T-helper 2 cell treated with Interferon-gamma antibody and Interleukin-4, amounts not matched to agents 5 μg/mL and 100 μg/mL, for 36 hours (primary cell): ENCODE measurements at places on chromosomes 2 and 18.

DNA sequence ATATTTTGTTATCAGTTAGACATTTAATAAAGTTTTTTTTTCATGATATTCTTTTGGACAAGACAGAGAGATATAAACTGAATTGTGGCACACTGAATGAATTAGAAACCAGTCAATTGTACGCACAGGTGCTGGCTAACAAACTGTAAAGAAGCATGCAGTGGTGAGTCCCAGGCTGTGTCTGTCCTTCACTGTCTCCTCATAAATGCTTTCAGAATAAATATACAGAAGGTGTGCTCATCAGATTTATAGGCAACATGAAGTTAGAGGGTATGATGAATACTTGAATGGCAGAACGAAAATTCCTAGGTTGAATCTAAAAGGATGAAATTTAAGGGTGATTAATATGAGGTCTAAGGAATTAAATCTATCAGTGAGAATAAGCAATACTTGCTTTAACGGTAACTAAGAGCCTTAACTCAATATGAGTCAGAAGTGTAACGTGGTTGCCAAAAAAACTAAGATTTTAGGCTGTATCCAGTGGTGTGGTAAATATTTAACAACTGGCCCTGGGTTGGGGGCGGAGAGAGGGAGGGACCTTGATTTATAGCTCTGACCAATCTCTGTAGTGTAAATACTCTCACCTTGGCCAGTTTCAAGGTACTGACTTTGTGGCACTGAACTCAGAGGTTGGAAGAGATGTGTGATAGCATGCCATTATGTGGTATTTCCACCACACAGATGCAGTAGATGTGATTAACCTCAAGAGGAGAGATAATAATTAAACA lies 41.9 kb upstream of the AAK1 start:
- DNase-seq, result peak; percentile 58

DNA sequence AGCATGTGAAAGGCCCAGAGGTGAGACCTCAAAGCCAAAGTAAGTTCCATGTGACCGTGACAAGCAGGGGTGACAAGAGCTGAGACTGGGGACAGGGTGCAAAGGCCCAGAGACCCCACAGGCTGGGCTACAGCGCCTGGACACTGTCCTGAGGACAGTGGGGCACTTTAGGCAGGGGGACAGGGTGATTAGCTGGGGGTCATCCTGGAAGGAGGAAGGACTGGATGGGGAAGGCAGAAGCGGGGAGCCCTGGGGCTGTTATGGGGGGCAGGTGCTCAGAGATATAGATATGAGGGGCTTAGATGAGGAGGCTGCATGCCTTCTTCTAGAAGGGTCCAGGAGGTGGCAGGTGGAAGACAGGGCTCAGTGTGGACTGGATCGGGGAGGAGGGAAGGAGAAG lies 31.5 kb downstream of the KIF1A start:
- DNase-seq, result no peak

GRCh38 chr2:217698691-217699090 lies 304.1 kb downstream of the TNS1 start:
- no peak for DNase-seq

- no peak for DNase-seq
These were observed 21.6 kb upstream of the GPR75 start for GRCh38 chr2:53881360-53881759.

DNA sequence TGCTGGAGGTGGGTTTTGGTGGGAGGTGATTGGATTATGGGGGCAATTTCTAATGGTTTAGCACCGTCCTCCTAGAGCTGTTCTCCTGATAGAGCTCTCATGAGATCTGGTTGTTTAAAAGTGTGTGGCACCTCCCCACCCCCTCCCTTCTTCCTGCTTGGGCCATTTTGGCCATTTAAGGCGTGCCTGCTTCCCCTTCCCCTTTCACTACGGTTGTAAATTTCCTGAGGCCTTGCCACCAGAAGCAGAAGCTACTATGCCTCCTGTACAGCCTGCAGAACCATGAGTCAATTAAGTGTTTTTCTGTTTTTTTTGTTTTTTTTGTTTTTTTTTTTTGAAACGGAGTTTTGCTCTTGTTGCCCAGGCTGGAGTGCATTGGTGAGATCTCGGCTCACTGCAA lies 335.7 kb upstream of the HS6ST1 start:
- no peak for DNase-seq

DNA sequence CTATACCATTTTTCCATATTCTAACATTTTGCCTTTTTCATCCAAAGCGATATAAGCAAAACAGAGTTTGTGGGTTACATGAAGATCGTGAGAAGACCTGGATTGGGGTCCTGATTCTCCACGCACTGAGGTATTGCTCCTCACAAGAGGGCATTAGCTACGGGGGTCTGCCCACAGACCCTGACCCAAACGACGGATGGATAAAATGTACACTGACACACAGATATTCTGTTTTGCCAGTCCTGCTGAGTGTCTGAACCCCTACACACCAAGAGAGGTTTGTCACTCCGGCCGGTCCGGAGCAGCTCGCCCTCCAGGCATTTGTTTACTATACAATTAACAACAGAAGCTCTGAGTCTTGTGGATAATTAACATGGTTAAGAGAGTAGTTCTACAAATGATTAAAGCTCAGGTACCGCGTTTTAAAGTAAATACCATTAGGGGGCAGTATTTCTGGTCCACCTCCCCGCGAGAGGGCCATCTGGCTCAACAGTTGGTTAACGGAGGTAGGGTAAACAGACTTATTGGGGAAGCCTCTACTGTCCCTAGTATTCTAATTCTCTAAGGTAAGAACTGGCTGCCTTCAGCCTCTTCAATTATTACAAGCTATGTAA lies 28.4 kb downstream of the SCYGR8 start:
- no peak for DNase-seq

GRCh38 chr2:240291337-240292034 lies 144.0 kb upstream of the GPC1 start:
- DNase-seq, result no peak

DNA sequence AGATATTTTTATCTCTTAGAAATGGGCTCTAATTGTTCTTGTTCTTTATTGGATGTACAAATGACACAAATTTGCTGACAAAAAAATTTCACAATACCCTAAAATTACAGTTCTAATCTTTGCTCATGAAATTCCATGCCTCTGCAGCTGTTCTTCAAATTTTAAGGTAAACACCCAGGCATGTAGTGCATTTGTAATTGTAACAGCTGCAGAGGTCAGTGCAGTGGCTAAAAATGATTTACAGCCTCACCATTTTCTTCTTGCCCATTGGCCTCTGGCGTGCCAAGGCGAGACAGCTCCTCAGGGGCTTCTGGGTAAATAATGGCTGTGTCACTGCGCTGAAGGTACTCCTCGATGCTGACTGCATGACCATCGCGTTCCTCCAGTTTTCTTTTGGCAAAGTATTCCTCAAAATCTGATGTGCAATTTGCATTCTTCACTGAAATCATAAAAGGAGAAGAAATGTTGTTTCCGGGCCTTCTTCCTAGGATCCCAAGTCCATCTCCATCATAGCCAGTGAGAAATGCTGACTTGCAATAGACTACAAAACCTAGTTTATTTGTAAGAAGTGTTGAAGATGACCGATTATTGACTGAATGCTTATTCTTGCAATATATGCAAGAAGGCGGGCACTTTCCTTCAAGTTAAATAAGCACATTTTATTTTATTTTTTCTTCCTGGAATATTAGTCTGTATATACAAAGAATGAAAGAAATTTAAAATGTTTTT lies 115.2 kb downstream of the ZEB2 start:
- no peak for DNase-seq

GRCh38 chr18:54765636-54766375 lies 62.5 kb upstream of the RAB27B start:
- DNase-seq, result no peak

- DNase-seq, result no peak
These were observed 27.9 kb upstream of the EPC2 start for GRCh38 chr2:148616662-148617061.

- no peak for DNase-seq
These were observed 135.9 kb upstream of the SLC1A4 start for GRCh38 chr2:64853306-64853705.

DNA sequence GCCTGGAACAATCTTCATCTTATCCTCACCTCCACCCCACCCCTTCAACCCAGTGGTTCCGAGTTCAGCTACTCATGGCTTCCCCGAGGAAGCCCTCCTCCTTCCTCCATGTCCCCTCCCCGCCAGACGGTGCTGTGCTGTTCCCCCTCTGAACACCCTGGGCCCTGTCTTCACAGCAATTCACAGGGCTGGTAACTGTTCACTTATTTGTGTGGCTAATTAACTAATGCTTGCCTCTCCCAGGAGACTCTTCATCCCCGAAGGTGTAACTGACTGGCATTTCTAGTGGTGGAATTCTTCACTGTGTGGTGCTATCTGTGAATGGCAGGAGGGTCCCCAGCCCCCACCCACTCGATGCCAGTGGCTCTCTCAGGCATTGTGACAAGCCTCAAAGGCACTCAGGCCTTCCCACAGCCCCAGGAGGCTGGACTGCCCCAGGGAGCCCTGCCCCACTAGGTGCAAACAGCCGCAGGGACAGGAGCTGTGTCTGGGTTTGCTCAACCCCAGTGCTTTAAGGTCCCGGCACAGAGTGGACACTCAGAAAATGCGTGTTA lies 133.7 kb upstream of the ID2 start:
- DNase-seq, result no peak

DNA sequence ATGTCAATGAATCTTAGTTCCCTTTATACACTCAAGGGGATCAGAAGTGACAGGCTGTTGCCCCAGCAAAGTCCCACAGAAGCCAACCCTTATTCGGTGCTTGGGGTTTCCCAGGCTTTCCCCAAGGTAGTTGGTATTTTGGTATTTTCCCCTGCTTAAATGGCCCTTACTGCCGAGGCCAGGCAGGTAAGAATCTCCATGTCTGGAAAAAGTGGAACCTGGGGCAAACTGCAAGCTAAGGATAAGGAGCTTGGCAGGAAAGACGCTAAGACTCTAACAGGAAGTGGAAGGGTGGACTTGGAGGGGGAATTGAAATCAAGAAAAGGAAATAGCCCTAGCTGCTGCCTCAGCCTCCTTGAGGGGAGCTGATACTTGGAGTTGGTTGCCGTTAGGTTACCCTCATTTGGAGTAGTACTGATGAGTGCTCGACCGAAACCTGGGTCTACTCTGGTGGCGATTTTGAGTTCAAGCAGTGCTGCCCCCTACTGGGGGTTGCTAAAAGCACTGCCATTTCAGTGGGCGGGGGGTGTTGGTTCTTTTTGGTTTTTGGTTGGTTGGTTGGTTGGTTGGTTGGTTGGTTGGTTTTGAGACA lies 3.3 kb upstream of the GPBAR1 start:
- peak; percentile 57 for DNase-seq

DNA sequence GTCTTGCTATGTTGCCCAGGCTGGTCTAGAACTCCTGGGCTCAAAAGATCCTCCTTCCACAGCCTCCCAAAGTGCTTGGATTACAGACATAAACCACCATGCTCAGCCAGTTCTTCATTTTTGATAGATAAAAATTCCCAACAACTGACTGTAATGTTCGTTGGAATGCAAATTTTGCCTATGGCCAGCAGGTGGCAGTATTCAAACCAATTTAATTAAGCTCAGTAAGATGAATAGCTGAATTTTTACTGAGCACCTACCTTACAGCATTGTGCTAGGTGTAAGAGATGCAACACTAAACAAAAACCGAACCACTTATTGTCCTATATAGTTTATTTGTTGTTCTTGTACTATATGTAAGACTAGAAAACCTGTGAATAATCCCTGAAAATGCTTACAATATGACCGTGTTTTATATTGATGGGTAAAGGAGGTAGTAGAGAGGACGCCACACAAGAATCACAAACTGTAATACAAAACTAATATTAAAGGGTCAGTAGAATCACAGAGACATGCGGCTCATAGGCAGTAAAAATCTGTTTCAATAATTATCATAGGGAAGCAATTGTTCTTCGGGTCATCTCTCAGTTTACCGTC lies 8.2 kb upstream of the TMEM182 start:
- no peak for DNase-seq

- DNase-seq, result no peak
These were observed 272.7 kb upstream of the DOK6 start for GRCh38 chr18:69127873-69128500.

DNA sequence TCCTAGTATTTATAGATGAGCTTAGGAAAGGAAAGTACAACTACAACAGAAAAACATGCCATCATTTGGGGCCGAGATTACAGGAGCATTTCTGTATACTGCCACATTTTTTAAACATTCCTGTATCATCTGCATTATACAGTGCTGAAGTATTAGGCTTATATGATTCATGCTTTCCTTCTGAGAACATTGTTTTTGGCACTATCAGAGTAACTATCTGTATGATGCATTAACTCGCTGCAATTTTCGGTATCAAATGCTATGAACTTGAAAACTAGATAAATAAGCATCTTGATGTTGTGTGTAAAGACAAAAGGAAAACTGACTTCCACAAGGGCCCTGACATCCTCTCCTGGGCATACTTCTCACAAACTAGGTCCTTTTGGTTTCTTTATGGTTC lies 102.0 kb downstream of the RIT2 start:
- DNase-seq, result no peak

GRCh38 chr2:219947575-219947974 lies 320.1 kb downstream of the SLC4A3 start:
- no peak for DNase-seq

DNA sequence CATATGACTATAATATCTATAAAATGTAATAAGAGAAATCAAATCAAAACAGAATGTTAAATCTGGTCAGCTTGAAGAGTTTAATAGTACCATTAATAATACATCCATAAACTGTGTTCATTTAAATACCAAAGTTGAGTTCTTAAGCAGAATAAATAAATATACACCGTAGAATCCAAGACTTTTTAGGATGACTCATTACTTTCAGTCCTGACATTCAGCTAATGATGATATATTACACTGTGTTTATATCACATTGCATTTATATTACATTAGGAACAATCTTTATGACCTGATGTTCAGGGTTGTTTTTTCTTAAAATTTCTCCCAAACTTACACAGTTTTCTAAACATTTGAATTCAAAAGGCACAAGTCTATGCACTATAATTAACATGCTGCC lies 331.3 kb downstream of the SS18 start:
- DNase-seq, result no peak

DNA sequence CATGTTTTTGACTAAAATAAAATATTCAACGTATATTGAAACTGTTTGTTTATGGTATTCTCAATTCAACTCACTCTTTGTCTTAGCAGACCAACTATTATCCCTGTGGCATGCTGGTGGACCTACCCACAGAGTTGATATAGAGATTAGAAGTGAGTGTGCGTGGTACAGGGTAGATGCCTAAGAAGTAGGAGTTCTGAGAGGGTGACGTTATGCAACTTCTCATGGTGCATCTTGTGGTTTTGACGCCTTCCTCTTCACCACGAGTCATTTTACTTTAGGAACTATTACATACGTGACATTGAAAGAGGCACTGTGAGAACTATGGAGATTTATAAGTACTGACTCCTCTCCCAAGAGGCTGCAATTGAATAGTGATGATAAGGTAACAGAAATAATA lies 26.6 kb upstream of the NAPG start:
- DNase-seq, result peak; percentile 43

DNA sequence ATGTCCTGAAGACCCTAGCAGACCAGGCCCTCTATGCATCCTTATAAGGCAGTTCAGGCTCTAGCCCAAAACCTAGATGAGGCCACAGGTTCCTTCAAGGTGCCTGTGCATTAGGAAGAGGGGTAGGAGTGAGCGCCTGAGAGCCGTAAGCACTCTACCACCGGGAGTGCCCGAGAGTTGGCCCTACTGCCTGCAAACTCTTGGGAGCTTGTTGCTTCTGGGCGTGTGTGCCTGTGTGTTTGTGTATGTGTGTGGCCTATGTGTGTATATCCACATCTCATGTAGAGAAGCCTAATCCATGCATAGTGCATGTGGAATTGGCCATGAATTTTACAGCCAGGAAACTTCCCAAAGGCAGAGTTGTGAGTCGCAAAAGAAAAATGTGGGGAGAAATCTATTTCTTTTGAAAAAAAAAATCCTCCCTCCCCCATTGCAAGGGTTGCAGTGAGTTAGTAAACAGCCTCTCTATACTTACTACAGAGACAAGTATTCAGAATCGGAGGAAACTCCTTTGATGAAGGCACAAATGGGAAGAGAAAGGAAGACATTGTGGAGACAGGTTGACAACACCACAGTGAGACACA lies 96.8 kb downstream of the ADD2 start:
- no peak for DNase-seq
